Thoracic aorta (tissue), 2 donors: ENCODE measurements at places on chromosomes 16 and 17.

GRCh38 chr16:50152807-50153595, at the start of gene TENT4B:
Gene TENT4B (plus strand): TSS chr16:50153306. CDS start chr16:50153622, 316 bp downstream.
- peak; percentile 31 for DNase-seq

GRCh38 chr17:78526231-78527025, 50.8 kb downstream of the DNAH17 start:
- no peak for DNase-seq

DNA sequence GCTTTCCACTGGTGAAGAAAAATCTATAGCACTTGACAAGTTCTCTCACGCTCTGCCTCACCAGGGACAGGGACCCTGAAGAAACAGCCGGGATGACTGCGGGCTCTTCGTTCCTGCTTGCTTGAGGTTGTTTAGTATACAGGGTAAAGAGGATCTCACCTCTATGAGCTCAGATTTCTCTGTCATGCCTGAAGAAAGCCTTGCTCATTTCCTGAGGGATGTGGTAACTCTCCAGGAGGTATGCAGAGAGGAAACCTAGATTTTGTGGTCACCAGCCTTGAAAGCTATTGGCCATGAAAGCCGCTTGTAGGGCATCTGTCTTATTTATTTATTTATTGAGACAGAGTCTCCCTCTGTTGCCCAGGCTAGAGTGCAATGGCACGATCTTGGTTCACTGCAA, 23.2 kb downstream of the USP43 start:
- DNase-seq: no peak

DNA sequence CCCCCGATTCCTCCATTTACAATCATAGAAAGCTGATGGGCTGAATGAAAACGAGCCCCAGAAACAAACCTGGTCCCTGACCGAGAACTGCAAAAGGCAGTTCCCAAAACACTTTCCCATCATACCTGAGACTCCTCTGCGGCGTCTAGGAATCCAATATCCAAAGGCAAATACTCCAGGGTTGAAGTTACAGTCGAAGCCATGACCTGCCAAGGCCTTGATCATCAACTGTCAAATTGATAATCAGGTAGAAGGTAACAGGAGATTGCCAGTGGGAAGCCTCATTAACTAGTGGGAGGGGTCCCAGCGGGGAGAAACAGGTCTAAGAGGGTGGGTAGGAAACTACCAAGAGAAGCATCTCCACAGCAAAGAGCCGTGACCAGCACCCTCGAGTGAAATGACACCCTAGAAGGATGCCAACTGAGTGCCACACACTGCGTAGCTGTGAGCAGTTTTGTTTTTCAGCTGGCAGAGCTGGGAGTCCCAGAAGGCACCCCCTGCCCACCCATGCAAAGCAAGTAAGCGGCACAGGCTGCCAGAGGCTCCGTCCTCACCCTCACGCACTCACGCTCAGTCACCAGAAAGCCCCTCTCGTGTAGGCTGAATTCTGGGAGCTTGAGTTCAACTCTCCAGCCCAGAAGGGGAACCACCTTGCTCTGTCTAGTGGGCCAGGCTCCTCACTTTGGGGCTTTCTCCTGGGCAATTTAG, 146.1 kb downstream of the GAS7 start:
- no peak for DNase-seq

DNA sequence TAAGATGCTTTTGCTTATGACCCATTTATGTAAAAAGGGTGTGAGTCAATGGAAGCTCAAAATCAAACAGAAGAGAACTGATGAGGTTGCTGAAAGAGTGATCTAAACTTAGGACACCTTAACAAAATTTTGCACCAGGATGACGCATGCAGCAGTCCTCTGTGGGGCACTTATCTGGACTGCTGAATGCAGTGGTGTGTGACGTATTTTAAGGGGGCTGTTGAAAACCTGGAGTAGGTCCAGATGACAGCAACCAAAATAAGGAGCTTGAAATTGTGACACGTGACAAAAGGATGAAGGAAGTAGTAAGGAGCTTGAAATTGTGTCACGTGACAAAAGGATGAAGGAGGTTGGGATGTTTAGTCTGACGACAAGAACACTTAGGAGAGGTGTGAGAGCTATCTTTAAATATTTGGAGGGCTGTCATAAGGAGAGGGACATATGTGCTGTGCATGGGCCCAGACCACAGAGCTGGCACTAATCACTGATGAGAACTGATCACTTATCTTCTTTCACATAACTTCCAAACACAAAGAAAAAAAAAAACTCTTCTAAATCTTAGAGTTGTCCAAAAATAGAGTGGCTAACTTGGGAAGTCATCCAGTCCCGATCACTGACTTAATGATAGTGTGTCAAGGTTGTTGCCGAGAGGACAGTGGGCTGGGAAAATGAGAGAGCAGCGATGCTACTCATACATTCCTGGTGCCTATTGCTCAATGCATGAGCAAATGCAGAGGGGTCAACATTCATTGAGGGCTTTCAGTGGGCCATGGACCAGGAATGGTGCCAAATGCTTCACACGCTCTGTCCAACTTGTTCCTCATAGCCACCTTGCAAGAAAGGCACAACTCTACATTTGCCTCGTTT, 264.2 kb upstream of the ZFHX3 start:
- no peak for DNase-seq

- DNase-seq: no peak
Measured at GRCh38 chr17:18990331-18990730, 14.2 kb downstream of the FAM83G start.

- no peak for DNase-seq
Measured at GRCh38 chr16:67197704-67198103, 1.2 kb upstream of the ELMO3 start.

- no peak for DNase-seq
Measured at GRCh38 chr16:17379121-17379571, 91.6 kb downstream of the XYLT1 start.

GRCh38 chr16:60107437-60107836, 1373.3 kb upstream of the GOT2 start:
- DNase-seq: no peak

DNA sequence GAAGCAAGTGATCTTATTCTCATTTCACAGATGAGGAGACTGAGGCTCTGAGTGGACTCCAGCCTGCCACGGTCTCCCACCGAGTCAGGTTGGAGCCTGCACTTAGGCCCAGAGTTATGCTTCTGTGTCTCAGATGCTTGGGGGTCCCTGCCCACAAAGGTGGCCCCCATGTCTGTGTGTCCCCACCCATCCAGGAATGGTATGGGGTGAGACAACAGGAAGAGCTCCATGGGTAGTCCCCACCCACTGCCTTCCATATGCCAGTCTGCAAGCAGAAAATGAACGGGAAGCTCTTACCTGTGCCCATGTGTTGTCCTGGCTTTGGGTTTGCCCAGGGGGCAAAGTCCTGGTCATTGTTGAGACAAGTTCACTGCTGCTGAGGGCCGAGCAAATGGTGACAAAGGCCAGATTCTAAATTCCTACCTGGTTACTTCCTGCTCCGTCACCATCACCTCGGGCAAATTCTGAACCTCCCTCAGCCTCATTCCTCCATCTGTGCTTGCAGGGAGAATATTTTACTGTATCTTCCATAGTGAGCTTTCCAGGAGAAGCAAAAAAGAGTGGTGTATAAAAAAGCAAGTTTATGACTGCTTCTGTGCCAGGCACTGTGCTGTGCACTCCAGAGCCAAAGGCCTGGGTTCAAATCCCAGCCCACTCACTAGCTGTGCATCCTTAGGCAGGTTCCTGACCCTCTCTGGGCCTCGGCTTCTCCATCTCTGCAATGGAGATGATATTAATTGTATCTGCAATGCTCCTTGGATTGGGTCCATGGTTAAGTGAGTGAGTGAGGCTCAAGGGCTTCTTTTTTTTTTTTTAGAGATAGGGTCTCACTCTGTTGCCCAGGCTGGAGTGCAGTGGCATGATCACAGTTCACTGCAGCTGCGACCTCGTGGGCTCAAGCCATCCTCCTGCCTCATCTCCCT, 9.3 kb downstream of the IL4R start:
- no peak for DNase-seq

- DNase-seq: no peak
Measured at GRCh38 chr17:39107973-39108372, 43.5 kb downstream of the PLXDC1 start.

GRCh38 chr17:34709158-34709754, 129.9 kb downstream of the TMEM132E start:
- DNase-seq: no peak

- no peak for DNase-seq
Measured at GRCh38 chr17:57697891-57698711, 47.0 kb downstream of the CCDC182 start.

DNA sequence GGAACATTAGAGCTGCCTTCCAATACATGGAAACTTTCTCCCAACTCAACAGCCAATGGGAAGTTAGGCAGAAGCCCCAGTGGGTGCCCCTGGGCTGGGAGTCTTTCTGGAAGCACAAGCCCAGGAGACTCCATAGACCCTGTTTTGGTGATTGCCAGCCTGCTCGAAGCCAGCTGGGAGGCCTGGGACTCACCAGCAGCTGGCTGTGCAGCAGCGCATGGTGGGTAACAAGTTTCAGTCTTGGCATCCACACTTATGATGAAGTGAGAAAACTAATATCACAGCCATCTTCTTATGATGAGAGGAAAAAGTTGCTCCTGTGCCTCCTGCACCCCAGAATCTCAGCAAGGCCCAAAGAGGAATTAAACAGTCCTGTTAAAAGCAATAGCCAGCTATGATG, 522.5 kb upstream of the CDH5 start:
- DNase-seq: no peak

DNA sequence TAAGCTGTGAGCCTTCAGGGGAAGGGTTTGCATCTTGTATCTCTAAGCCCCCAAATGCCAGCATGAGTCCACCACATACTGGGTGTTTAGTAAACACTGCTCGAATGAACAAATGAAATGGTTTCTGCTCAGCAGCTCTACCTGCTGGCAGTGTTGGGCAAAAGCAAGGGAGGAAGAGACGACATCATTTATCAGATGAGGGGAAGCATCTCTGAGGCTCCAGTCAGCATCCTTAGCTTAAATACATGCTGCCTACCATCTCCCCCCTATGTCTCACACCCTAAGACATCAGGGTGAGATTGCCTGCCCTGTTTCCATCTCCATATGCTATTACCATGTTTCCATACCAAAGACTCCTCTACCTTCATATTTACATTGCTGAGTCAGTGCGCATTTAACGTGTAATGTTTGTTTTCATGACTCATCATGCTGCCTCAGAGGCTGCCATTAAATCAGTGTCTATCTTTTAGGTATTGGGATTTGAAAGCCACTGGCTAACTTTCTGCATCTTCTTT, 379.8 kb downstream of the UTP18 start:
- no peak for DNase-seq

- no peak for DNase-seq
Measured at GRCh38 chr16:50303605-50304466, 37.5 kb downstream of the ADCY7 start.

DNA sequence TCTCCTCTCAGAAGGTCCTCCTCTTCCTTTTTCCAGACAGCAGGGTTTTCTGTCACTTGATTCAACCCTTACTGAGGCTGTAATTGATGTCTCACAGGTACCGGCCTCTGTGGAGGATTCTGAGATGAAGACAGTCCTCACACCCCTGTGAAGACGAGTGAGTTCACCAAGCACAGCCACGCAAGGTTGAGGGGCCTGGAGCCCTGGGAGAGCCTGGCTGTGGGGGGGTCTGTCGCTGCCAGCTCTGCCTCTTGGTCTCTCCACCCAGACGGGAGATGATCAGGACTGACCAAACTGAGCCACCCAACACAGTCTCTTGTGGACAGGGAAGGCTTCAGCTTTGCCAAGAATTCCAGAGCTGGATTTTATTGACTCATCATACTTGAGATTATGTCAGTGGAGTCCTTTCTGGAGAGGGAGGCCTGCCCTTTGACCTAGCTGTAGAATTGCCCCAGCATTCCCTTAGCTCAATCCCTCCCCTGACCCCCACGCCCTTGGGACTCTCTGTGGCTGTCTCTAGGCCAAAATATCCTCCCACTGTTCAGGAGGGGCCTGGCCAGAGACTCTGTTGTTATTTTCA, 51.1 kb upstream of the CRHR1 start:
- no peak for DNase-seq

- no peak for DNase-seq
Measured at GRCh38 chr17:7083592-7083991, 3.5 kb upstream of the CLEC10A start.

- no peak for DNase-seq
Measured at GRCh38 chr17:81707725-81708646, 4.1 kb upstream of the SLC25A10 start.

GRCh38 chr17:80445007-80445725, 30.2 kb downstream of the ENDOV start:
- no peak for DNase-seq

- DNase-seq: no peak
Measured at GRCh38 chr17:27153005-27153404, 140.9 kb upstream of the WSB1 start.

DNA sequence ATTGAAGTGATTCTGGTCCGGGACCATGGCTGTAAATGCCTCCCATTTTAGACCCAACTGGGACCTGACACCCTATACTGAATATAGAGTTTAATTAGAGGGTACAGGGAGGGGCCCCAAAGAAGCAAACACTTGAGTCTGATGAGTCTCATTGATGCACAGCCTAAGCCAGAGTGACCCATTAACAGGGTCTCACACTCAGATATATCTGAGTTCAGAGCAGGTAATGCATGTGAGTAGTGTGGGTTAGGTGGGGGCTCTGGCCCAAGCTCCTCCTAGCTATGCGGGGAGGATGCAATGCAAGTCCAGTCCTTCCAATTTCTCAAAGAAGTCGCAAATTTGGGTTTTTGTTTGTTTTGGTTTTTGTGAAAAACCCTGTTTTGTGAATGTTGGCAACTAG, 17.1 kb upstream of the MARCHF10 start:
- DNase-seq: no peak

DNA sequence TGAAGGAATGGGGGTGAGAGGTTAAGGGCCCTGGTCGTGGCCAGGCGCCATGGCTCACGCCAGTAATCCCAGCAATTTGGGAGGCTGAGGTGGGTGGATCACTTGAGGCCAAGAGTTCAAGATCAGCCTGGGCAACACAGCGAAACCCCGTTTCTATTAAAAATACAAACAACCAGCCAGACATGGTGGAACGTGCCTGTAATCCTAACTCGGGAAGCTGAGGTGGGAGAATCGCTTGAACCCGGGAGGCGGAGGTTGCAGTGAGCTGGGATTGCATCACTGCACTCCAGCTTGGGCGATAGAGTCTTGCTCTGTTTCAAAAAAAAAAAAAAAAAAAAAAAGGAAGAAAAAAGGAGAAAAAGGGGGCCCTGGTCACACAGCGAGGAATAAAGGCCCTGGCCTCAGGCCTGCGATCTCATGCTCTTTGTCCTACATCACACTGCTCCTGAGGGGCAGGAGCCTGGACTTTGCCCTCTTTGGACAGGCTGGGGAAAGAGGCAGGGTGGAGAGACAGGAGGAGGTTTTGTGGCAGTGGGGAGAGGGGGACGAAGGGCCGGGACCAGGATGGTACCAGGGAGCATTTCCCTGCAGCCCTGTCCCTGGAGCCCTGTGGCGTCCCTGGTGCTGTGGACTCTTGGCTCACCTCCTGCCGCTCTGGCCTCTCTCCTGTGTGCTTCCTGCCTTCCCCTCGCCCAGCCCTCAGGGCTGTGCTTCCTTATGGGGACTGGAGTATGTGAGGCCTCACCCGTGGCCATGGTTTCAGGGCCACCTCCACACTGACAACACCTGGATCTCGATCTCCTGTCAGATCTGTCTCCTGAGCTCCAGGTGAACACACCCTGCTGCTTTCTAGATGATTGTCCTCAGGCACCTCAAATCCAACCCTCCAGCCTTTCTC, 19.7 kb upstream of the SLC25A19 start:
- DNase-seq: no peak

- no peak for DNase-seq
Measured at GRCh38 chr16:75088934-75089333, 27.6 kb downstream of the LDHD start.
